ENCODE measurements at places on chromosomes 12 and 14. TPM values are rescaled to one million over a fixed set of nuclear protein-coding genes. Genes with fewer than 3 reads are reported as not detected.
A peak's percentile ranks its signal among the peaks of the same experiment; 100 is the strongest.

The AICDA gene
- not detected for total RNA-seq

GRCh38 chr12:94973221-94973620 is 30.3 kb downstream of the NDUFA12 start:
- no peak for DNase-seq

GRCh38 chr14:95727056-95727700 is 13.3 kb upstream of the TCL1A start:
- DNase-seq = no peak

DNA sequence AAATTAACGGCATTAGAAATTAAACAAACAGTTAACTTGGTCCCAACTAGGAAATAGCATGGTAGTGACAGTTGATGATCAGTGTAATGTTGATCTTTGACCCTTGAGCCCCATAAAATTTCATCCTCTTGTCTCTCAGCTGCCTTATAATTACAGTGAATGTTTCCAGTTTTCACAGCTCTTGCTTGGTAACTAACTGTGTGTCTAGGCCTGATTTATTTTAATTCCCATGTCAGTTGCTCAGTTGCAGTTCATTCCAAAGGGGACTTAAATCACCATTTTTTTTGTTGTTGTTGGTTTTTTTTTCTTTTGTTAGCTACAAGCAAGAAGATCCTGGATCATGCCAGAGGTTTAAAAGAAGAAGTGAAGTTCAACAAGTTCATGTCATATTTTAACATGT is 1883.7 kb upstream of the FLRT2 start:
- no peak for DNase-seq

- no peak for DNase-seq
Measured at GRCh38 chr14:38226366-38226765, 18.7 kb downstream of the SSTR1 start.

DNA sequence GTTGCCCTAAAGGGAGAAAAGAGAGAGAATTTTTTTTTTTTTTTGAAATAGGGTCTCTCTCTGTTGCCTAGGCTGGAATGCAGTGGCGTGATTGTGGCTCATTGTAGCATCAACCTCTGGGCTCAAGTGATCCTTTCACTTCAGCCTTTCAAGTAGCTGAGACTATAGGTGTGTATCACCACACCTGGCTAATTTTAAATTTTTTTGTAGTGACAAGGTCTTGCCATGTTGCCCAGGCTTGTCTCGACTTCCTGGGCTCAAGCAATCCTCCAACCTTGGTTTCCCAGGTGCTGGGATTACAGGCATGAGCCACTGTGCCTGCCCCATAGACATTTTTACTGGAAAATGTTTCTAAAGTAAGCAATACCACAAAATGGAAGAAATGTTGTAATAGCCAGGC is 36.8 kb downstream of the YARS2 start:
- DNase-seq = no peak

GRCh38 chr12:130124605-130125244 is 37.5 kb upstream of the FZD10 start:
- DNase-seq = no peak

DNA sequence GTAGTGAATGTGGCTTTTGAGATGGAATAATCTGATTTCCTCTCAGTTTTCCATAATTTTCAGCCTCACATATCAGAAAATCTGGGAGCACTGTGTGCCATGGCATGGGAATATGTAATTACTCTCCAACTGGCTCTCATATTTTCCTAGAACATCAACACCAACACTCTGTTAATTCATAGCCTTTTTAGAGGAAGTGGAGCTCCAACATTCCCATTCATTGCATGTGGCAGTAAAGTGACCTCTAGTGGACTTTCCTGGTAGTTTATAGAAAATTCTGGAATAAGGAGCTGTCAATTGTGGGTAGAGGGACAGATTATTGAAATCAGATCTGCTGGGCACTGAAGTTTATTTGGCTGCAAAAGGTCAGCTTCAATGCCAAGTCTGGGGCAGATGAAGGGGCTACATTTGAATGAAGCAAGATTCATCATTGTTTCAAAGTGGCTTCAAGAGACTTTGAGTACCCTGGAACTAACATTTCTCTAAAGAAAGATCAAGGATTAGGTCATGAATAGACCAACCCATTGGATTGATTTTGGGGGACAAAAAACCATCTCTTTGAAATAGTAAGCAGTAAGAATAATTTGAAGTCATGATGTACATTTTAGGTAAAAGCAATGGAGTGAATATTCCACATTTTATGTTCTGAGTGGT is 23.6 kb upstream of the USP44 start:
- peak; percentile 82 for DNase-seq

GRCh38 chr14:67516676-67517075 is 16.4 kb upstream of the PLEKHH1 start:
- DNase-seq = no peak

GRCh38 chr14:31194661-31195060 is 12.9 kb downstream of the HECTD1 start:
- no peak for DNase-seq

GRCh38 chr12:3202734-3203446 is 125.7 kb downstream of the TSPAN9 start:
- DNase-seq = peak; percentile 64

DNA sequence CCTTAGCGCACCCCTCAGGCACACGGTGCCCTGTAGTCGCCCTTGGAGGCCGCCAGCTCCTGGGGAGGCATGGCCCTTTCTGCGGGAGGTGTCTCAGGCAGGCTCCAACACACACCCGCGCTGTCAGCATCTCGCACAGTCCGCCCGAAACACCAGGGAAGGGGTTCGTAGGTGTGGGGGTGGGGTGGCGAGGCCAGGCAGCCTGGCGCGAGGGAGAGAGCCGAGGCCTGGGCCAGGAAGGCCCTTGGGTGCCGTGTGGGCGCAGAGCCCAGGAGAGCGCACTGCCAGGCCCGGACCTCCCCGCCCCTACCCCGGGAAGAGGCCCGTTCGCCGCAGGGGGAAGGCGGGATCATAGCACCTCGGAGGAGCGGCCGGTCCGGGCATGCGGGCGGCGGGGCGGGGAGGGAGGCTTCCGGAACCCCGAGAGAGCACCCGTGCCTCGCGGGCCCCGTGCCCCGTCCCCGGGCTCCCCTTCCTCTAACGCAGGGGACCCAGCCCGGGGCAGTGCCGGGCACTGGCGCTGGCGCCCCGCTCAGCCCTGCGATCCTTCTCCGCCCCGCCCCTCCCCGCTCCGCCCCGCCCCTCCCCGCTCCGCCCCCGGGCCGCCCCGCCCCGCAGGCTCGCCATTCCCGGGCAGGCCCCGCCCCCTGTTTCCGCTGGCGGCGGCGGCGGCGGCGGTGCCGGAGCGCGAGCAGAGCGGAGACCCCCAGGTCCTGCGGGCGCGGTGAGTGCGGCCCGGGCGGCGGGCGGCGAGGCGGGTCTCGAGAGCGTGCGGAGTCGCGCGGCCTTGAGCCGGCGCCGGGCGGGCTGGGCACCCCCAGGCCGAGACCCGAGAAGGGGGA is at the start of gene TSPAN9:
TSS of gene TSPAN9 (plus strand) at position 650 of the 842 bp plus-strand sequence. CDS start 123,815 bp downstream, outside the sequence.
- peak; percentile 52 for DNase-seq

GRCh38 chr12:12821975-12822374 is 8.8 kb downstream of the DDX47 start:
- no peak for DNase-seq

The ALX1 gene
- not detected for total RNA-seq
